Activated CD4-positive, alpha-beta memory T cell treated with anti-CD3 and anti-CD28 coated beads, Interleukin-2, amount 10 ng/mL, durations not matched to agents 7 days and 5 days (primary cell): ENCODE measurements at places on chromosomes 3 and 15. TPM values are rescaled to one million over a fixed set of nuclear protein-coding genes. Genes with fewer than 3 reads are reported as not detected.

- H3K36me3 ChIP-seq = no peaks in the 10 kb centered on the region
- no peaks in the 10 kb centered on the region for H3K4me1 ChIP-seq
- peaks cover 12% of the 10 kb centered on the region for H3K27me3 ChIP-seq
- H3K27ac ChIP-seq = no peak overlapping the region
Observed at GRCh38 chr15:70576696-70577095, 186.7 kb downstream of the UACA start.

- no peaks in the 10 kb centered on the region for H3K27me3 ChIP-seq
- DNase-seq = no peak
- no peak overlapping the region for H3K4me3 ChIP-seq
- no peaks in the 10 kb centered on the region for H3K36me3 ChIP-seq
- no peak overlapping the region for H3K27ac ChIP-seq
- no peaks in the 10 kb centered on the region for H3K4me1 ChIP-seq
Observed at GRCh38 chr3:126018995-126019394, 50.0 kb downstream of the ROPN1B start.

- no peak overlapping the region for H3K4me3 ChIP-seq
- no peaks in the 10 kb centered on the region for H3K27me3 ChIP-seq
- H3K27ac ChIP-seq = no peak overlapping the region
- H3K4me1 ChIP-seq = no peaks in the 10 kb centered on the region
Observed at GRCh38 chr3:21405671-21406667, 345.0 kb downstream of the ZNF385D start.

GRCh38 chr15:73851689-73852088, 21.7 kb upstream of the TBC1D21 start:
- no peaks in the 10 kb centered on the region for H3K36me3 ChIP-seq
- peaks cover 23% of the 10 kb centered on the region for H3K27me3 ChIP-seq
- no peaks in the 10 kb centered on the region for H3K4me1 ChIP-seq

DNA sequence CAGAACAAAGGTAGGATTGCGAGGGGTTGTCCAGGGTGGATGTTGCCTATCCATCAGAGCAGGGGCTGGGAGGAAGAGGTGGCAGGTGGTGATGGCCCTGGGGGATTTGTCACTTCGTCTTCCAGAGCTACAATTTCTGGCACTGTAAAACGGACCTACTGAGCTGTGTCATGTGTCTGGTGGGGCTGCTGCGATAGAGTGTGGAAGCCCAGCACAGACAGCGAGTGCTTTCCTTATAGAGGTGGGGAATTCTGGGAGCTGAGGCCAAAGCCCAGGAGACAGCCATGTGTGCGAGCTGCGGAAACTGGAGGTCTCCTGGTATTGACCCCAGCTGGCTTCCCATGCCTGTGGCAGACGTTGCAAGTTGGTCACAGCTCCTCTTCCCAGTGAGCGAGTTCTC, 61.2 kb upstream of the SEC22A start:
- no peak overlapping the region for H3K27ac ChIP-seq
- no peaks in the 10 kb centered on the region for H3K36me3 ChIP-seq
- no peak overlapping the region for H3K4me3 ChIP-seq
- no peak for DNase-seq
- no peaks in the 10 kb centered on the region for H3K27me3 ChIP-seq
- H3K4me1 ChIP-seq = no peaks in the 10 kb centered on the region

- no peak overlapping the region for H3K27ac ChIP-seq
- DNase-seq = no peak
- no peaks in the 10 kb centered on the region for H3K4me1 ChIP-seq
Observed at GRCh38 chr3:61323094-61323493, 71.8 kb upstream of the FHIT start.

DNA sequence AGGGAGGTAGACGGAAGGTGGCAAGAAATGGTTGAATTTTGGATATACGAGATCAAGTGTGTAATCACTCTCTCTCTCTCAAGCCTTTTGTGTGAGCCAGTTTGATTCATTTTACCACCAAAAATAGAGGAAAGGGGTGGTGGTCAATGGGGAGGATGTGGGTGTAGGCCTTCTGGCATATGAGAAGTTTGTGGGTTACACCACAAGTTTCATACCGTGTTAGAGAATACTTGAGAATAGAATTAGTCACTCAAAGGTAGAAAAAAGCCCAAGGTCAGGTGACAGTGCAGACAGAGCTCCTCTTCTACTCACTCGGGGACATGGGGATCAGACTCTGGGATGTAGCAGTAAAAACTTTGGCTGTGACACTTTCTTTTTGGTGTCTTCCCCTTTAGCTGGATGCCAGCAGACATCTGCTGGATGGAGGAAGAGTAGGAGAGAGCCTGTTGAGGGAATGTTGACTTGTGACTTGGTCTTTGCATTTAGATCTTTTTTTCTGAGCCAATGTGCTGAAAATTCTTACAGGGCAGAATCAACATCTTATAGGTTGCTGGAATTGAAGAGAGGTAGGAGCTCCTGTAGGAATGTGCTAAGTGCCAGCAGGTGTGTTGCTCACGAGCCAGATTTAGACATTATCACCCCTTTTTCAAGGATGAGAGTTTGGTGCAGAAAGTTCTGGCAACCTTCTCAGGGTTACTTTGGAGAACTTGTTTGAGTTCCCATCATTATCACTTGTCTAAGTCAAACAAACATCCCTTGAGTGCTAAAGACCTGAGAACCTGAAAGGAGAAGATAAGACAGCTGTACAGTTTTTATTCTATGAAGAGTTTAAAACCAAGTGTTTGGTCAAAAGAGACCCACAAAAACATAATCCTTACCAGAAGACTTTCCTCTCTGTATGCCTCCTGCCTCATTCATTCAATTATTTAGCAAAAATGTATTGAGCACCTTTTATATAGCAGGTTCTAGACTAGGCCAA, 43.9 kb upstream of the RYK start:
- peaks cover 43% of the 10 kb centered on the region for H3K27me3 ChIP-seq
- peaks cover 2% of the 10 kb centered on the region for H3K36me3 ChIP-seq
- H3K4me1 ChIP-seq = no peaks in the 10 kb centered on the region
- peak; percentile 82 for DNase-seq
- H3K4me3 ChIP-seq = no peak overlapping the region

MNS1 gene
- not detected for total RNA-seq

KBTBD13 gene
- not detected for total RNA-seq
